Peyer's patch (tissue), 4 donors: ENCODE measurements at places on chromosomes 3 and 15.

GRCh38 chr3:127597020-127597771 is 1.0 kb upstream of the MCM2 start:
- DNase-seq: no peak

GRCh38 chr3:31232055-31233025 is 300.4 kb upstream of the STT3B start:
- peak; percentile 50 for DNase-seq

DNA sequence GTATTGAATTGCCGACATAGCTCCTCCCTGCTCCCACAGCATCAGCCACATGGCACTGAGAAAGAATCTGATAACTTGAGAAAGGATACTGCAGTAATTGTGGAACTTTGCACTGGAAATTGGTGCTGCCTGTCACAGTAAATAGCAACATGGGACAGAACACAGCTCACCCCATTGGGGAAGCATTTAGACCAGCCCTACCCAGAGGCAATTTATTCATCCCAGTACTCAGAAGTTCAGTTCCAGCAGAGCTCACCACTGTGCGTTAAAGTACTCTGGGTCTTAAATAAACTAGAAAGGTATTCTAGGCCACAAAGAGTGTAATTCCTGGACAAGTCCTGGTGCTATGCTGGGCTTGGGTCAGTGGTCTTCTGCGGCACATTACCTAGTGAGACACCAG is 347.1 kb downstream of the PYDC2 start:
- no peak for DNase-seq

GRCh38 chr3:146300768-146301167 is 49.9 kb upstream of the PLSCR4 start:
- no peak for DNase-seq

GRCh38 chr3:194364652-194365434 is 4.7 kb downstream of the LRRC15 start:
- no peak for DNase-seq

- DNase-seq: peak; percentile 45
These were observed 46.3 kb downstream of the LSM3 start for GRCh38 chr3:14224895-14225294.

- no peak for DNase-seq
These were observed 3.7 kb downstream of the SORD start for GRCh38 chr15:45026651-45027190.

- no peak for DNase-seq
These were observed 350.7 kb upstream of the LRRC3B start for GRCh38 chr3:26271848-26272247.

DNA sequence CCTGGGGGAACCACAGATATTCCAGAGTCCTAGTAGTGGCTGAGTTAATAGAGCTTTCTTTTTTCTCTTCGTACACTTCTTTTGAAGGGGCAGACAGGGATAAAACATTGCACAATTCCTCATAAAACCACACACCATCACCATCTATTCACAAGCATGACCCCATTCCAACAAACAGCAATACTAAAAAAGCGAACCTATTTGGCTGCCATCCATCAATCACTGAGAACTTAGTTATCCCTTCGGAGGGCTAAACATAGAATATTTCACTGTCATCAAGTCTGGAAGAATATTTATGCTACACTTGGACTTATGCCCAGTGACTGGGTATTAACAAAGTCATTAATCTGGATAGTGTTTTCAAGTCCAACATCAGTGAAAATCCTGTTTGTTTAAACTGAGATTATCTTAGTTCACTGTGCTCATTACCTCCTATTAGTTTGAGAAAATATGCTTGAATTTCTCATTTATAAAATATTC is 80.3 kb upstream of the PRTG start:
- DNase-seq: no peak

GRCh38 chr3:159919873-159920272 is 68.8 kb upstream of the IL12A start:
- DNase-seq: no peak

DNA sequence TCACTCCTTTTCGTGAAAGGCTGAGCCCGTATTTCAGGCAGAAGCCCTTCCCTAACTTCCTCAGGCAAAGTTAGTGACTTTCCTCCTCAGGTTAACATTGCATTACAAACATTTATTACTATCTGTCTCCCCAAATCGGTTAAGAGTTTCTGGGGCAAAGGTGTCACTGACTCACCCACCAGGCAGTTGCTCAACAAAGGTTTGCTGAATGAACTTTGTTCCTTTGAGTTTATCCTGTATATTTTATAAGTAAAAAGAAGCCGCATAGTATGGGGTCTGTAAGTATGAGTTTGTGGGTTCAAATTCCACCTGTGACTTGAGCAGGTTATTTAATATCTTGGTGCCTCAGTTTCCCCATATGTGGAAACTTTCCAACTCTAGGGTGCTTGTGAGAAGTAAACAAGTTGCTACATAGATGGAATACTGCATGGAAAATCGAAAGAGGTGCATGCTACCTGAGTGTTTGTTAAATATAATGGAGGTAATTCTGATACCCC is 177.7 kb downstream of the THRB start:
- DNase-seq: peak; percentile 79

DNA sequence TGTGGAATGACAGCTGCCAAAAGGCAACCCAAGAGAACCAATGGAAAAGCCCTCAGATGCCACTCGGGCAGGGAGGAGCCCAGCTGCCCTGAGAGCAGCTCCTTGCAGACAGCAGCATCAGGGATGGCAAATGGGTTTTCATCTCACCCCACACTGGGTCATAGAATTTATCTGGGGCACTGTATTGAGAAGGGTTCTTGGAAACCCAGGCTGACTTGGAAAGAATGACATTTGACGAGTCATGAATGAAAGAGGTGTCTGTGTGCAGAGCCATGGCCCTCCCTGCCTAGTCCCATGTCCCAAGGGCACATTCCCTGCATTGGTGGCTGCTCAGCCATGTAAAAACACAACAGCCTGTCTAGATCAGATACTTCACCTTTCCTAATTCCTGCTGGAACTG is 157.9 kb upstream of the BHLHE40 start:
- no peak for DNase-seq

- DNase-seq: no peak
These were observed 1239.2 kb downstream of the ROBO2 start for GRCh38 chr3:78279091-78279490.

GRCh38 chr15:29815000-29815710 is 7.1 kb downstream of the TJP1 start:
- DNase-seq: no peak

- no peak for DNase-seq
These were observed 34.0 kb downstream of the PLEKHO2 start for GRCh38 chr15:64875641-64876223.

DNA sequence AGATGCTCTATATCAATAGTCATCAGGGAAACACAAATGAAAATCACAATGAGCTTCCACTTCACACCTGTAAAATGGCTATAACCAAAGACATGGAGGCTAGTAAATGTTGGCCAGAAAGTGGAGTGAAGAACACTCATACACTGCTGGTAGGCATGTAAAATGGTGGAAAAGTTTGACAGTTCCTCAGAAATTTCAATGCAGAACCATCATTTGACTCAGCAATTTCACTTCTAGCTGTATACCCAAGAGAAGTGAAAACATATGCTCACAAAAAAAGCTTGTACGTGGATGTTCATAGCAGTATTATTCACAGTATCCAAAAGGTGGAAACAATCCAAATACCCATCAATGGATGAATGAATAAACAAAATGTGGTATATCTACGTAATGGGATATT is 19.2 kb upstream of the TOP2B start:
- DNase-seq: no peak

- no peak for DNase-seq
These were observed 204.2 kb downstream of the NFKBIZ start for GRCh38 chr3:102053375-102053989.

DNA sequence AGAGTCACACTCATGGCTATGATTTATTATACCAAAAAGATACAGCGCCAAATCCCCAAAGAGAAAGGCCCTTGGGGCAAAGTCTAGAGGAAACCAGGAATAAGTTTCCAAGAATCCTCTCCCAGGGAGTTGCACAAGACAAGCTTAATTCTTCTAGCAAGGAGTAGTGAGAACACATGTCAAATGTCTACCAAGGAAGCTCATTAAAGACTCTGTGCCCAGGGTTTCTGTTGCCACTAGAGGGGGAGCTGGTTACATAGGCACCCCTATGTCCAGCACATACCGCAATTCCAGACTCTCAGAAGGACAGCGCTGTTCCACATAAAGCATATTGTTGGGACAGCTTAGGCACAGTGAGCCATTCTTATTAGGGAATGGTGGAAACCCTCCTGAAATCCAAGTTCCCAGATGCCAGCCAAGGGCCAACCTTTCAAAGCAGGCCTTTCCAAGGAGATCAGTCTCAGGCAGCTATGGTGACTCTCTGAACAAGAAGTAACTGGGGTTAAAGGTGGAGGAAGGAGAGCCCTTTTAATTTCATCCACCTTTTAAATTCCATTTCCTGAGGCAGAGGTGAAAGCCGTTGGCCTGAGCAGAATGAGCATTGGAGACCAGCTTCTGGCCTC is 194.2 kb downstream of the UACA start:
- DNase-seq: no peak

DNA sequence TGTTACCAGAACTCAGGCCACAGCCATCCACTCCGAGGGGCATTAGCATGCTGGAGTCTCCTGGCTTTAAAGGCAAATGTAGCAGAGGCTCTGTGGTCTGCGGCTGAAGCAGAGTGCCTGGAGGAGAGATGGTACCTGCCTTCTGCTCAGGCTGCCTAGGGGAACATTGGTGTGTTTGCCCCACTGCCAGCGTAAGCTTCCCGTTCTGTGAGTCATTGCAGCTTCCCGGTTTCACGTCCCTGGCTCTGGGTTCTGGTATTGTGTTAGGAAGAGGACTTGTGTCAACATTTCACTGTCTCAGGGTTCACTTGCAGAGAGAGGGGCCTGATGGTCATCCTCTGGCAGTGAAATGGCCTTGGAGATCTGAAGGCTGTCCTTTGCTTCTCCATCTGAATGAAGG is 1.8 kb downstream of the GASK1A start:
- DNase-seq: no peak

DNA sequence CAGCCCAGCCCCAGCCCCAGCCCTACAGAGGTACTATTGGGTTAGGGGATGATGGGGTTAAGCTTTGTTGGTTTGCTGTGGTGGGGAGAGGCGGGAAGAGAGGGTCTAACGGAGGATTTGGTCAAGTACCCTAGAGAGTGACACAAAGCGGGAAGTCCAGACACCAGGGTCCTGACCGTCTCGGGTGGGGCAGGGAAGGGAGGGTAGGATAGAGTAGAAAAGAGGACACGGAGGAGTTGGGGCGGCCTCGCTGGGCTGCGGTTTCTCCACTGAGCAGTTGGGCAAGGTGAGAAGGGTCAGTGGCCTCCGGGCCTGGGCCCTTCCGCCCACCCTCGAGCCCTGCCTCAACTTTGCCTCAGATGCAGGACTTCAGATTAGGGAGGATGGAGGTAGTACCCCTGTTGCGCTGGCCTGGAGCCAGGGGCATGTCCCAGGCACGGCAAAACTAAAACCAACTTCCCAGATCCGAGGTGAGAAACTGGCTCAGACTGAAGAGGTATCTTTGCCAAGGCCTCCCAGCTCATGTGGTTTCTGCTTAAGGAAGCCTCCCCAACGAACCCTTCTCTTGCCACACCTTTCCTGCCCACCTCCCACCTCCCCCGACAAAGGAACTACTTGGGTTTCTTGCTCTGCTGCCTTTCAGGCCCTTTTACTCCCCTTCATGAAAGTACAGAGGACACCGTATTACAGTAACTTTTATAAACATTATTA is 551 bp downstream of the PML start:
- DNase-seq: no peak

GRCh38 chr3:104908761-104909160 is 457.9 kb upstream of the ALCAM start:
- no peak for DNase-seq

- no peak for DNase-seq
These were observed 93.6 kb upstream of the FAM174B start for GRCh38 chr15:92749216-92749615.

- DNase-seq: no peak
These were observed 196.9 kb upstream of the PRICKLE2 start for GRCh38 chr3:64422192-64422591.

DNA sequence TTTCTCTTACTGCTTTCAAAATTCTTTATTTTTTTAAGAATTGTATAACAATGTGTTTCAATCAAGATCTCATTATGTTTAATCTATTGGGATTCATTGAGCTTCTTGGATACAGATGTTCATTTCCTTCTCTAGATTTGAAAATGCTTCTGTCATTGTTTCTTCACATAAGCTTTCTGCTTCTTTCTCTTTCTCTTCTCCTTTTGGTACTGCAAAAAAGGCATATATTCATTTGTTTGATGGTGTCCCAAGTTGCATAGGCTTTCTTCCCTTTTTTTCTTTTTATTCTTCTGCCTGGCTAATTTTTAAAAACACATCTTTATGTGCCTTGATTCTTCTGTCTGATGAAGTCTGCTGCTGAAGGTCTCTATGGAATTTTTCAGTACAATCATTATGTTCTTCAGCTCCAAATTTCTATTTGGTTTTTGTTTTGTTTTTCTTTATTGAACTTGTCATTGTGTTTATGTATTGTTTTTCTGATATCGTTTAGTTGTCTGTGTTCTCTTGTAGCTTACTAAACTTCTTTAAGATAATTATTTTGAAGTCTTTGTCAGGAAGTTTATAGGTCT is 88.9 kb downstream of the DTWD1 start:
- no peak for DNase-seq

GRCh38 chr3:50588759-50589433 is 19.6 kb downstream of the HEMK1 start:
- no peak for DNase-seq

- DNase-seq: no peak
These were observed 7.3 kb downstream of the MTMR10 start for GRCh38 chr15:30984118-30984517.

GRCh38 chr3:55555873-55556618 is 68.9 kb upstream of the WNT5A start:
- no peak for DNase-seq

GRCh38 chr3:124773351-124774326 is 43.4 kb downstream of the UMPS start:
- DNase-seq: no peak

DNA sequence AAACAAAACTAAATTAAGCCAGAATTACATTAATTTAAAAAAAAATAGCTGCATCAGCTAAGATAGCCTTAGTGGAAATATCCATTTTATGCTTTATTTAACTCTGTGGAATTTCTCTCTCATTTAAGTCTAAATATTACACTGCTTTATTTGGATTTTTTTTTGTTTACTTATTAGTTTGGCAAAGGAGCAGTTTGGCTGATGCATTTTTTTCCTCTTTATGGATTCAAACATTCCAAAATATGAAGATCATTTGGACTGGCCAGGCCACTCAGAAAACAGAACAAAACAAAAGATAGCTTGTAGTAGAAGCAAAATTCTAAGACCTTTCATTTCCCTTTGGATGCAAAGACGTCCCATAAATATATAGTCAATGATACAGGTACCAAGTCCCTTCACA is 707.3 kb upstream of the UBE2E2 start:
- no peak for DNase-seq

- no peak for DNase-seq
These were observed 204.4 kb upstream of the RASGRP1 start for GRCh38 chr15:38768970-38769369.

GRCh38 chr3:173552526-173552925 is 155.0 kb downstream of the NLGN1 start:
- no peak for DNase-seq

DNA sequence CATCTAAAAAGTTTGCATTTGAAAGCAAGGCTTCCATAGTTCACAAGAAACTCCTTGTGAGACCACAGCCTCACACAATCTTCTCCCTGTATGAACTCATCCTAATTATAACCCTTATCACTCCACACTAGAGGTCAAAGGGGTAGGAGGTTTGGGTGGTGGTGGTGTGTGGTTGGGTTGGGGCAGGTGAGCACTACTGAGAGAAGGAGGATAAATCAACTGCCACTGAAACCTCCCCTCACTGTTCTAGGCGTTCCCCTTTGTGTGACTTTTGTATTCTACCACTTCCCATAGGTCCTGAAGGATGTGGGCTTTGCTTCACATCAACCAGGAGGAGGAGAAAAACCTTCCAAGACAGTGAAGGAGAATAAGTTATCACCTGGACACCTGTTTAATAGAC is 6.4 kb upstream of the AGBL1 start:
- no peak for DNase-seq
